ENCODE measurements at places on chromosomes 1 and 21.

DNA sequence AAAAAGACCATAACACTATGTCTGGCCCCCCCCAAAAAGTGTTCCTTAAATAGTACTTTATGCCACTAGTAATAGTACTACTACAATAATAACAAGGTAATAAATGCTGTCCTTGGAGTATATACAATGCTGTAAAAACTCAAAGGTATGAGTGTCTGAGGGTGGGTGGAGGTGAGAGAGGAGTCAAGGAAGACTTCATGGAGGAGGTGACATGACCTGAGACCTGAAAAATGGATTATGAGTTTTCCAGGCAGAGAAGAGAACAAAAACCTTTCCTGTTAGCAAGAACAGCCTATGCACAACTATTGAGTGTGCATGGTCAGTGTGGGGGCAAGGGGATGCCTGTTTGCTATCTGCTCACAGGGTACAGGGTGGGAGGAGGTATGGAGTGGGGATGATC lies 290.2 kb upstream of the USP24 start:
- no peak for DNase-seq

- DNase-seq, result no peak
Observed at GRCh38 chr1:236808564-236809130, 13.6 kb downstream of the MTR start.

- DNase-seq, result no peak
Observed at GRCh38 chr1:177410179-177410766, 239.5 kb downstream of the BRINP2 start.

- no peak for DNase-seq
Observed at GRCh38 chr1:10863886-10864285, 67.4 kb upstream of the CASZ1 start.

DNA sequence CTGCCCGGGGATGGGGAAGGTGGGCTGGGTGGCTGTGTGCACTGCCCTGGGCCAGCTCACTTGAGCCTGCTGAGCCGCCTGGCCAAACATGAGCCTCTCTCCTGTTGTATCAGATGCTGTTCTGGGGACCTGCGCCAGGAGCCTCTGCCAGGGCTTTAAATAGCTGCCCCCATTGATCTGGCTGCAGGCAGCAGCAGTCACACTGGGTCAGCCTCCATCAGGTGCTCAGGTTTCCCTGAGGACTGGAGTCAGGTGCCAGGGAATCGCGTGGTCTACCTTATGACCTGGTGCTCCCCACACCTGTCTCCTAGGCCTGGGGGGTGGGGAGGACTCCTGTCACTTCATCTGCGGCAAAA lies 700 bp upstream of the CCDC28B start:
- DNase-seq, result no peak

DNA sequence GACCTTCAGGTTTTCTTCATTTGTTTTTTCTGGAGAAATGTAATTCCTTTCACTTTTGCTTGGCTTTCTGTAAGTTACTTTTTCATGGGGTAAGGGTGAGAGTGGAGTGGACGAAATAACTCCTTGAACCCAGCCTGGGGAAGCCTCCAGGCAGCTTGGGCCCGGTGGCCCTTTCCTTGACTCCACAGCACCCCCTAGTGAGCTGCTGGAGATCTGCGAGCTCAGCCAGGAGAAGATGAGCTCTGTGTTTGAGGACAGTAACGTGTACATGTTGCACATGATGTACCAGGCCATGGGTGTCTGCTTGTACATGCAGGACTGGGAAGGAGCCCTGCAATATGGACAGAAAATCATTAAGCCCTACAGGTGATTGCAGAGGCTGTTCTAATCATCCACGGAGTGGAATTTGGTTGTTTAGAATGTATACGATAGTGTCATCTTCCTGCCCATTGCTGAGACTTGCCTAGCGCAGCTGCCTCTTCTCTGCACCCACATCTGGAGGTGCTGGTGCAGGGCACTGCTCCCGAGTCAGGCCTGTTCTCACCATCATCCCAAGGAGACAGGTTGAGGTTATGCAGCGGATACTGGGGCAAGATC lies 51.0 kb downstream of the SMYD2 start:
- peak; percentile 28 for DNase-seq

- no peak for DNase-seq
Observed at GRCh38 chr21:42133131-42133530, 62.0 kb downstream of the UMODL1 start.

GRCh38 chr1:225435957-225436392 lies 8.1 kb upstream of the LBR start:
- no peak for DNase-seq

GRCh38 chr1:1393014-1393413 lies 6.1 kb downstream of the CCNL2 start:
- no peak for DNase-seq

DNA sequence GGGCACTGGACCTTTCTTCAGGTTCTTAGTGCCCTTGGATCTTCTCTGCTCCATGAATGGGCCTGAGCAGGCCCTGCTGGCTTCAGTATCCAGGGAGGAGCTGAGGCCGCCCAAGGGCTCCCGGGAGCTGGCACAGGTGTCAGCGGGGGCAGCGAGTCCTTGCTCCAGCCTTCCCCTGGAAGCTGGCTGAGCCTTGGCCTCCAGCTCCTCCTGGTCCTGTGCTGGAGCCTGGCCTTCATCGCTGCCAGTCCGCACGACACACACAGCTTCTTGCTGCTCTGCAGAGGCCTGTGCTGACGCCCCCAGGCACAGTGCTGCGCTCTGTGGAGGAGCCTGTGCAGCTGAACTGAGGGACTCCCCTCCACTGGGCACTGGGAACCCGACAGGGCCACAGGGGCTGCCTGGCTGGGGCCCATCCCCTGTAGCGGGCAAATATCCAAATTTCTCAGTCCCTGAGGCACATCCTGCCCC lies 1.7 kb downstream of the SPOCD1 start:
- no peak for DNase-seq

DNA sequence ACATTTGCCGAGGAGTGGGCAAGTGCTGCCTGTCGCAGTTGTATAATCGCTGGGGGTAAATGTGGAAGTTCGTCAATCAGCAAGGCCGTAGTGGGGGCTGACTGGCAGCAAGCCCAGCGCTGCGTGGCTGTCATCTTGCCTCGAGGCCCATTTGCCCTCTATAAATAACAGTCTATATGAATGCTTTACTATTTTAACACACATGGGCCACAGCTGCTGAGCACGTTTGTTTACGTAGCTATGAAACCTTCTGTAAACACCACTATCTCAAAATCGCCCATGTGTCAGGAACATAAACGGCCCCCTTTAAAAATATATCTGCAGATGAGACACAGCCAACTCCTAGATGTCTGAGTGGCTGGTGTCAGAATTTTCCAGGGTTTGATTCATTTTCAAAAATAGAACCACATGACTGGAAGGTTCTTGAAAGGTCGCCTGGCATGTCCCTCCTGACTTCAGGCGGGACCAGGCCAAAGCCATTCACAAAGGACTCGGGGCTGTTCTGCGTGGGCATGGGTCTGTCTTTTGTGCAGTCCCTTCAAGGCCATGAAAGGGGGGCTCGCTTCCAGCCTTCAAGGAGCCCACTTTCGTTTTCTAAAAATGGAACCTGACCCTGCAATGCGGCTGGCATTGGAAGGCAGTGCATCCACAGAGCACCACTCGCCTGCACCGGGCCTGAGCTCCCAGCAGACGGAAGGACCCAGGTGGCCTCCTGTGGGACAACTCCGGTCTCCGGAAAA lies 205.5 kb downstream of the KCNJ6 start:
- DNase-seq, result no peak

- DNase-seq, result no peak
Observed at GRCh38 chr1:44568128-44568900, 106.0 kb downstream of the TMEM53 start.

DNA sequence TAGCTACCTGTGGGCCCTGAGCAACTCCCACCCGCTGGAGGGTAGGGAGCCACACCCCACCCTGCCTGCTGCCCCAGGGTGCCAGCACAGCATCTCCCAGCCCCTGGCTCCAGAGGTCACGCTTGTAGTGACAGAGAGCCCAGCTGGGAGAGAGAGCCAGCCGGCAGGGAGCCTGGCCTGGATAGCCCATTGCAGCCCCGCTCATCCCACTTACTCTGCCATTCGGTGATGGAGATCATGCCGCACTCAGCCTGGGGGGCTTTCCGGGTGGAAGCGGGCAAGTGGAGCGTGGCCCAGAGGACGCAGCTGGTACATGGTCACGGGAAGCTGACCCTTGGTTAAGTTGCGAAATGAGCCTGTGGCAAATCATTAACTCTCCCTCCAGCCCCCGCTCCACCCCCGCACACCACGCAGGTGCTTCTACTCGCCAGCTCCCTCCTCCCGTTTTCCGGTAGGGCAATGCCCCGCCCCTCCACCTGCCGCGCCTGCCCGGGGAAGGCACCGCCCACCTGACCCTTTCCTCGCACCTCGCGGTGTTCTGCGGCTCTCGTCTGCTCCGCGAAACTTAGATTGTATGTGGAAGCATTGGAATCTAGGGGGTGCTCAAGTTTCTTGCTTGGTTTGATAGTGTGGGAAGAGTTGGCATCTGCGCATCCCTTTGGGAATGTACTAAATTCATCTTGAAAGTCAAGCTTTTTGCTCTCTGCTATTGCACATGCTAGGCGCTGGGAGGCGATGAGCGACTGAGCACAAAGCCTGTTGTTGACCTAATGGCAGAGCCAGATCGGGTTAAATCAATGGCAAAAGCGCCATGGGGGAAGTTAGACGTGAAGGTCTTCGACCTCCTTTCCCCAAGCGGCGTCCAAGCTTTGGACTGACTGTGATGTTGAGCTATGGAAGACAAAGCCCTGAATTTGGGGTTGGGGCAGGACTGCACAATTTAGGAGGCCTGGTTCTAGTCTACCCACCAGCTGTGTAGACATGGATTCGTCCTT lies at the start of gene GOLT1A:
GOLT1A (minus strand) TSS at position 321 of the 995 bp plus-strand sequence; CDS start at position 239, 82 bp downstream.
- DNase-seq, result no peak

DNA sequence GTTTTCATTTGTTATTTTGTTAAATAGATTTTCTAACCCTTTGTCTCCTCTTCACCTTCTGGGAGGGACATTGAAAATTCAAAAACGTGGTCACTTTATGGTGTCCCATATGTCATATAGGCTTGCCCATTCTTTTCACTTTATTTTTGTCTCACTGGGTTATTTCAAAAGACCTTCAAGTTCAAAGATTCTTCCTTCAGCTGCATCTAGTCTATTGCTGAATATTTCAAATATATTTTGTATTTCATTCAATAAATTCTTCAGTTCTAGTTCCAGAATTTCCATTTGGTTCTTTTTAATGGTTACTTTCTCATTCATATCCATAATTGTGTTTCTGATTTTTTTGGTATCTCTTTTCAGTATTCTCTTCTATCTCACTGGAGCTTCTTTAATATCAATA lies 11.6 kb upstream of the KCTD3 start:
- DNase-seq, result no peak

DNA sequence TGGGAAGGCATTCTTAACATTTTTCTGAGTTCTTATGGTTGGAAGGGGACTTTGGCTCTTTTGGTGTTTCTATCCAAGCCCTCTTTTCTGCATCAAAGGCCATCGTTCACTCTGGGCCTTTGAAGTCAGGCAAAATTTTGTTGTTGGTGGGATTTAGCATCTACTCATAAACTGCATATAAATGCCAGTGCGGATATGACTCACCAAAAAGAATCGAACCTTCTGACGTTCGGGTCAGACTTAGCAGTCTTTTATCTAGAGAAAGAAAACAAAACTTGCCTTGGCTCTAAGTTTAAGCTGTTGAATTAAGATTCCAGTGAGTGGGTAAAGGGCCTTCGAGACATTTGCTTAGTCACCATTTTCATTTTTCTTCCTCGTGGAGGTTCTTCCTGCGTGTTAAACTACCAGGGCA lies 51.4 kb downstream of the EVA1C start:
- no peak for DNase-seq

GRCh38 chr21:36027347-36027746 lies 33.0 kb downstream of the SETD4 start:
- no peak for DNase-seq

Measured in activated gamma-delta T cell treated with anti-CD3 and anti-CD28 coated beads, Interleukin-2, amount 50 U/mL, for 16 hours (primary cell).